ENCODE measurements at places on chromosomes 1 and 21.

GRCh38 chr1:154614901-154615300, 6.9 kb upstream of the ADAR start:
- DNase-seq, result no peak

DNA sequence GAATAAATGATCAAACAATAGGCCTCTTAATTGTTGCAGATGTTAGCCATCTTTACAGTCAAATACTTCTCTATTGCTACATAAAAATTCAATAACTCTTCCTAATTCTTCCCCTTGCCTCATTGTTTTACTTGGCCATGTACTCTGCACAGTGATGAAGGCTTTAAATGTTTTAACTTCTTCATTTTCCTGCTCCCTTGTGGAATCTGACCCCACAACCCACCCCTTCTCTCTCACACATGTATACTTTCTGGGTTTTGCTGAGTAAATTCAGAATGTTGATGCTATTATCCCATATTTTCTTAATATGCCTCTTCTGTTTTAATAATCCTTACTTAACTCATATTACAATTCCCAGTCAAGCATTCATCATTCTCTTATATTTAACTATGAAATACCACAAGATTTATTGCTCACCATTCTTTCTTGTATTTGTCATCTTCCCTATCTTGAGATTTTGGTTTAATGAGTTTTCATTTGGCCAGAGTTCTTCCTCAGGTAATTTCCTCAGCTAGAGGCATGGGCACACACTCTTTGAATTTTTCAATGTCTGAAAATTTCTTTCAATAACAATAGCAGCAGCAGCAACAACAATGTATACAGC, 327.8 kb upstream of the USP24 start:
- no peak for DNase-seq

DNA sequence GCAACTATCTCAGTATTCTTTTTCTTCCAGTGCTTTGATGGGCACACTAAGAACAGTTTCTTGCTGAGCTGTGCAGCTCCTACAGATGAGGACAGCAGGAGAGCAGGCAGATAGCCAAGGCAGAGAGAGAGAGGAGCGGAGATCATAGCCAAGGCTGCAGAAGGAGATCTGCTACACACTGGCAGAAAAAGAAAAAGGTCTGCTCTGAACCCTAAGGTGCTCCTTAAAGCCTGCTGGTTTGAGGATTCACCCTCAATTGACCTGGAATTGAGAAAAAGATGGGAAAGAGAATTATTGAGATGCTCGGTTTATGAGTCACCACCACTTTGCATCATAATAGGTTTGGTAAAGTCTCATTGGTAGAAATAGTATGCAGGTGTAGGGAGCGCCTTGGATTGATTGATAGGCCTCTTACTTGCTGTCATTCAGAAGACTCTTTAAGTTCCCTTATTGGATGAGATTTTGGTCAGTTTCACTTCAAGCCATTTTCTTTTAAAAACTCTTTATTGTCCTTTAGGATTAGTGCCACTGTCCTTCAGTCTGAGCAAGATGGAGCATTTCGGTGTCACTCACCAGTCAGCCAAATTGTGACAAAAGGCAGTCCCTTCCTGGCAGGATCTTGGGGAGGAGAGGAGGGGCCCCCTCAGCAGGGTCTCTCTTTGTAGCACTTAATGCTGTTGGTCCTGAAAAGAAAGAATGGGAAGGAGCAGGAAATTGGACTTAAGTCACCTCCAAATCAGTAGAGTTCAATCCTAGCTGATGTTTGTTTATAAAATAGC, 685.0 kb downstream of the ADGRL2 start:
- DNase-seq, result no peak

DNA sequence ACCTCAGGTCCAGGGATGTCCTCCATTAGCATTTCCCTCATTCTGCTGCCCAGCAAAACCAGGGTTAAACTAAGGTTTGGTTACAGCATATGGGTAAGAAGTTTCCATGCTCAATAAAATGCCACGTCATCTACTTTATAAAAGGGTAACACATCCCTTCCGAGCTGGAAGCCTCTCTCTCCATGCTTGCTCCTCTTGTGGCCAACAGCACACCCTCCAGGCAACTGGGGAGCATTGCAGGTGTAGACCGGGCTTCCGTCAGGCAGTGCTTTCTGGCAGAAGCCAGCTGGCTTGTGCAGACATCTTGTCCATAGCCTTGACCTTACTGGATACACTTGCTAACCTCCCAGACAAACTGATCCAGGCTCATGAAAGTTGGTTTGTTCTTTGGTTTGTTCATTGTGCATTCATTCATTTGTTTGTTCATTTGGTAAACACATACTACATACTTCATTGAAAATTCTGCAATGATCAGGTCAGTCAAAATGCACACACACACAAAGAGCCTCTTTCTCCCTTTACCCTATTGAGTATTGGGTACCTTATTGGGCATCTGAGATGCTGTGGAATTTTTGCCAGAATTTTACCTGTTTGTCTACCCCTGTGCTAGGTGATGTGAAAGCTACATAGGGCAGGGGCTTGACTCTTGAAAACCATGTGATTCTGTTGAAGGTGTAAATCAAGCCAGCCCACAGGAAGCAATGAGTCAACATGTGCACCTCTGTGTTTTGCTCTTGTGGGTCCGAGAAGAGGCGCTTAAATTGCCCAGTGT, 422.8 kb downstream of the CAMTA1 start:
- DNase-seq, result peak; percentile 67
